ENCODE measurements at places on chromosomes 4 and X.
A peak's percentile ranks its signal among the peaks of the same experiment; 100 is the strongest.

GRCh38 chr4:151882072-151882803, 121.4 kb upstream of the GATB start:
- no peak for DNase-seq

- DNase-seq, result no peak
Observed at GRCh38 chrX:15016051-15016450, 142.8 kb downstream of the MOSPD2 start.

- no peak for DNase-seq
Observed at GRCh38 chrX:7318661-7319060, 170.7 kb upstream of the PUDP start.

GRCh38 chrX:150257353-150258175, 105.6 kb upstream of the MAMLD1 start:
- DNase-seq, result no peak

DNA sequence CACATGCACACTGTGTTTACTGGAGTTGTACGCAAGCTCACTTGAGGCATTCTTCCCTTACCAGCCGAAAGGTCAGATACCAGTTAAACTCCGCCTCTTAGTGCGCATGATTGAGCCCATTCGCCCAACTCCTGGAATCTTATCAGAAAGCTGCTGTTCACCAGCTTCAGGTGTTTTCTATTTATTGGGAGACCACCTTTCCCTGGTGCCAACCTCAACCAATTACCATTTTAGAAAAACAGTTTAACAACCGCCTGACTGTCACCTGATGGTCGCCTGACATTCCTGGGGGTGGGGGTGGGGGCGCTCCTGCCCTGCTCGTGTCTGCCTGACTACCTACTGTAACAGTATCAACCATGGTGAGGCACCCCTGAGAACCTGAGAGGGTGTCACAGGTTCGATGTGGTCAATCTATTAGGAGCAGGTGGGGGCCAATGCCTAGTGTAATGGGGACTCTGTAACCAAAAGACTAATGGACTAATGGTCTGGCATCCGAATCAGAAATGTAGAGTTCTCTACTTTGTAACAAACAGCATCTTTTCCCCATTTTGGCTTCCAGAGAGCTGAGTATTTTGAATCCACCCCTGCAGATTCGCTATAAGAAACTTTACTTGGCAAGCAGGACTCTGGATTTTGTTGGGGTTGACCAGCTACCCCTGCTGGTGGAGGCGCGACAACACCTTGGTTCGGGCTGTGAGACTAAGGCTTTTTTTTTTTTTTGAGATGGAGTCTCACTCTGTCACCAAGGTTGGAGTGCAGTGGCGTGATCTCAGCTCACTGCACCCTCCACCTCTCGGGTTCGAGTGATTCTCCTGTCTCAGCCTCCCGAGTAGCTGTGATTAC, 58.2 kb upstream of the ZNF157 start:
- peak; percentile 45 for DNase-seq

- no peak for DNase-seq
Observed at GRCh38 chr4:148017801-148018200, 285.9 kb downstream of the ARHGAP10 start.

- DNase-seq, result no peak
Observed at GRCh38 chr4:108794136-108794535, 31.3 kb upstream of the ETNPPL start.

- no peak for DNase-seq
Observed at GRCh38 chr4:82613121-82613520, 51.3 kb upstream of the TMEM150C start.

DNA sequence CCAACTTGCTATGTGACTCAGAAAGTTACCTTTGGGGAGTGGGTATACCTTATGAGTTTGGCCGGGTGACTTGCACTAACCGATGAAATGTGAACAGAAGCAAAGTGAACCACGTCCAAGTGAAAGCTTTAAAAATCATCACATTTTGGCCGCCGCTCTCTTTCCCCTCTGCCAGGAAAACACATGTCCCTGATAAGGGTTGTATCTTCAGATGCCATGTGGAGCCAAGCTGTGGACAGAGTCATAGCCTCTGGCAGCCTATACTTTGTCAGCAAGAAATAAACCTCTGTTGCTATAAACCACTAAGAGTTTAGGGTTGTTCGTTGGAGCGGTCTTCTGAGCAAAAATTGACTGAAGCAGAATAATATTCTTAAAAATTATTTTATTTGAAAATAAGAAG, 92.3 kb downstream of the PRDM5 start:
- no peak for DNase-seq

DNA sequence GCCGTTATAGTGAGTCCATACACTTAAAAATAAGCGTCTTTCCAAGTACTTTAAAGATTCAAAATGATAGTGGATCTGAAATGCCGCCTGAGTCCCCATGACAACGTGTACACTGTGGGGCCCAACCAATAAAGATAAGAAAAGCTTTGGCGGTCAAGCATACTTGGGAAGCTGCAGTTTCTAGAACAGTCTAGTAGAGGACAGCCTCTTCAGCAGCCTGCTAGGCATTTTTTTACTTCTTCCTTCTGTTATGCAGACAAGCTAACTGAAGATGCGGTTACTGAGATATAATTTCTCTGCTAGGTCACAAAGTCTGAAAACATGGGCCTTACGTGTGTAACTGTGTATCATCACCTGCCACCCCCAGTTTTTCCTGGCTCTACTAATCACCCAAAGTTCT, 402 bp upstream of the UPRT start:
- no peak for DNase-seq

DNA sequence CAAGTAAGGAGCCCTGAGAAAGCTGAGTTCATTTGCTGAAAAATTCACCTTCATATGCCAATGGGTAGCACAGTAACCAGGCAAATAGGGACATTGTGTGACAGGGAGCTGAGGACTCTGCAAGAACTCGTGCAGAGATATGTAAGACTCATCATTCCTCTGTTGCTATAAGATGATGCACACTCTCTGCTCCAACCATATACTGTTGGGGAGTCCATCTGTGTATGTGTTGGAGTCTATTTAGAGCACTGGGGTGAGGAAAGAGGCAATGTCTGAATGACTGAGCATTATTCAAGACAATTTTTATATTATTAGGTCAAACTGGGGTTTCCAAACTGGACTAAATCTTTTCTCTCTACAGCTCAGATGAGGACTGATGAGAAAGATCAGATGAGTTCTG, 100.4 kb downstream of the QRFPR start:
- no peak for DNase-seq

GRCh38 chrX:155334486-155335336, at the start of gene CLIC2:
Gene CLIC2, minus strand, starts transcription at chrX:155334614. Its CDS starts 187 bp downstream, at chrX:155334427.
- DNase-seq, result no peak

All from HepG2 (cell line).